ENCODE measurements at places on chromosomes 6 and 20.

- no peak for DNase-seq
- no peak overlapping the region for H3K27ac ChIP-seq
- no peaks in the 10 kb centered on the region for H3K4me1 ChIP-seq
- no peak overlapping the region for H3K4me3 ChIP-seq
- no peaks in the 10 kb centered on the region for H3K36me3 ChIP-seq
Observed at GRCh38 chr6:47788498-47788884, 6.7 kb downstream of the OPN5 start.

DNA sequence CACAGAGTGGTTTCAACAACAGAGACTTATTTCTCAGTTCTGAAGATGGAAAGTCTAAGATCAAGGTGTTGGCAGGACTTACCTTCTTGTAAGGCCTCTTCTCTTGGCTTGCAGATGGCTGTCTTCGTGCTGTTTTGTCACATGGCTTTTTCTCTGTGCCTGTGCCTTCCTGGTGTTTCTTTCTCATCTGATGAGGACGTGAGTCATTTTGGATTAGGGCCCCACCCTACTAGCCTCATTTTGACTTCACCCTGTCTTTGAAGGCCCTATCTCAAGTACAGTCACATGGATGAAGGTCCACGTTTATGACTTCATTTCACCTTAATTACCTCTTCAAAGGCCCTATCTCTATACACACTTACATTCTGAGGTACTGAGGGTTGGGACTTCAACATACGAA is 41.4 kb upstream of the LAMA2 start:
- H3K27ac ChIP-seq = no peak overlapping the region
- no peak for DNase-seq
- H3K4me3 ChIP-seq = no peak overlapping the region
- H3K36me3 ChIP-seq = no peaks in the 10 kb centered on the region
- no peaks in the 10 kb centered on the region for H3K4me1 ChIP-seq

- peaks cover 22% of the 10 kb centered on the region for H3K27me3 ChIP-seq
- H3K27ac ChIP-seq = no peak overlapping the region
- H3K36me3 ChIP-seq = no peaks in the 10 kb centered on the region
- DNase-seq = no peak
- no peak overlapping the region for H3K4me3 ChIP-seq
Observed at GRCh38 chr6:27575594-27576361, 102.9 kb upstream of the ZNF184 start.

- DNase-seq = no peak
- no peak overlapping the region for H3K4me3 ChIP-seq
- H3K4me1 ChIP-seq = no peaks in the 10 kb centered on the region
- H3K36me3 ChIP-seq = no peaks in the 10 kb centered on the region
- no peak overlapping the region for H3K27ac ChIP-seq
- no peaks in the 10 kb centered on the region for H3K27me3 ChIP-seq
Observed at GRCh38 chr6:22880686-22881433, 311.5 kb downstream of the HDGFL1 start.

GRCh38 chr6:67679566-67680296 is 955.4 kb upstream of the ADGRB3 start:
- H3K27ac ChIP-seq = no peak overlapping the region
- H3K27me3 ChIP-seq = no peaks in the 10 kb centered on the region
- no peak for DNase-seq
- H3K4me1 ChIP-seq = no peaks in the 10 kb centered on the region
- H3K36me3 ChIP-seq = no peaks in the 10 kb centered on the region

GRCh38 chr20:17531665-17532025 is 466 bp upstream of the BFSP1 start:
- no peaks in the 10 kb centered on the region for H3K36me3 ChIP-seq
- H3K27me3 ChIP-seq = peaks cover under 1% of the 10 kb centered on the region
- DNase-seq = no peak
- H3K4me3 ChIP-seq = peak overlapping the region; percentile 95
- peaks cover 35% of the 10 kb centered on the region for H3K4me1 ChIP-seq

GRCh38 chr6:30819297-30819917 is 64.9 kb upstream of the DDR1 start:
- peak; percentile 40 for DNase-seq
- peaks cover 30% of the 10 kb centered on the region for H3K36me3 ChIP-seq
- H3K4me1 ChIP-seq = peaks cover 62% of the 10 kb centered on the region
- H3K27ac ChIP-seq = no peak overlapping the region

- no peak overlapping the region for H3K4me3 ChIP-seq
- no peak for DNase-seq
- H3K36me3 ChIP-seq = no peaks in the 10 kb centered on the region
- no peaks in the 10 kb centered on the region for H3K27me3 ChIP-seq
- no peak overlapping the region for H3K27ac ChIP-seq
Observed at GRCh38 chr6:41689171-41690008, 46.0 kb downstream of the TFEB start.

All from activated CD4-positive, alpha-beta memory T cell treated with anti-CD3 and anti-CD28 coated beads, Interleukin-2, amount 10 ng/mL, durations not matched to agents 7 days and 5 days (primary cell).